Neuronal stem cell (in vitro differentiated cells): ENCODE measurements at places on chromosomes 5 and 9.

GRCh38 chr5:67459253-67459652, 262.7 kb upstream of the CD180 start:
- DNase-seq, result no peak

GRCh38 chr9:105459336-105459735, 11.5 kb downstream of the FSD1L start:
- no peak for DNase-seq

GRCh38 chr9:133119103-133119845, 1.8 kb downstream of the RALGDS start:
- DNase-seq, result no peak

GRCh38 chr5:137703565-137703964, 32.3 kb downstream of the KLHL3 start:
- no peak for DNase-seq

- DNase-seq, result no peak
Observed at GRCh38 chr9:130026583-130027340, 16.2 kb downstream of the FNBP1 start.

GRCh38 chr5:95913663-95914062, 48.0 kb downstream of the ELL2 start:
- no peak for DNase-seq

GRCh38 chr9:89029788-89030187, 38.5 kb downstream of the S1PR3 start:
- DNase-seq, result no peak

DNA sequence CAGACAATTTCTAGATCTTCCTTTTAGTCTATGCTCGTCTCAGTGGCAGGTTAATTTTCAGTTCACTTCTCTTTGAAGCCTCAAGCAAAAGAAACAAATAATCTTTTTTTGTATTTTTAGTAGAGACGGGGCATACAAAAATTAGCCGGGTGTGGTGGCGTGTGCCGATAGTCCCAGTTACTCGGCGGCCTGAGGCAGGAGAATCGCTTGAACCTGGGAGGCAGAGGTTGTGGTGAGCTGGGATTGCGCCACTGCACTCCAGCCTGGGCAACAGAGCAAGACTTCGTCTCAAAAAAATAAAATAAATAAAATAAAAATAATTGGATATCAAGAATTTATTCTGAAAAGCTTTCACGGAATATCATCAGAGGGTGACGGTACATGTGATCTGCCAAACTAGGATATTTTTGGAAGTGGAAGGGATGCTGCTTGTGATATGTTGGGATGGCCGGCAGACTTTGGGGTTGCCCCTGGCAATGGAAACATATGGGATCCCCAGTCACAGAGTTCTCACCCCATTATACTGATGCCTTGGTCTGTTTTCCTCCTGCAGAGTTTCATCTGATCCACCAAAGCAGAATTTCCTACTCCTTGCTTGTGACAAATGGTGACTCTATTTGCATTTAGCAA, 7.6 kb upstream of the LCP2 start:
- no peak for DNase-seq

GRCh38 chr5:104096451-104096850, 533.9 kb upstream of the NUDT12 start:
- no peak for DNase-seq

- DNase-seq, result peak; percentile 77
Observed at GRCh38 chr5:135462304-135462703, 10.2 kb upstream of the TIFAB start.

- DNase-seq, result no peak
Observed at GRCh38 chr9:14401911-14402310, 88.0 kb upstream of the NFIB start.

DNA sequence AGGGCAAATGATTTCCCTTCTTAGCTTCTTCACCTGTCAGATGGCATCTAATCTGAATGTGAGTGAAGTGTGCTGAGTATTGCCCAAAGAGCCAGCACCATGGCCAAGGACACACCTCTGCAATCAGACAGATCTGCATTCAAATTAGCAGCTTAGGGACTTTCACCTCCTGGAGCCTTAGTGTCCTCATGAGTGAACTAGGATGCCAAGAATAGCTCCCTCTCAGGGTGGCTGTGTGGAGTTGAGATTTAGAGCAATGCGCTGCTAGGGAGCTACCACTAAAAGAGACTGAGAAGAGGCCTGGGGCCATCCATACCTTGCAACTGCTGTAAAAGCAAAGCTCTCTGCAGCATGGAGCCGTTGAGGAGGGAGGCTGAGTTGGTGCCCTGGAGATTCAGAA, 1.4 kb downstream of the CIZ1 start:
- DNase-seq, result no peak

- no peak for DNase-seq
Observed at GRCh38 chr5:80740999-80741398, 86.2 kb upstream of the DHFR start.

- no peak for DNase-seq
Observed at GRCh38 chr9:112760821-112761220, 10.3 kb downstream of the SNX30 start.

- DNase-seq, result no peak
Observed at GRCh38 chr5:33840927-33841547, 50.8 kb downstream of the ADAMTS12 start.

DNA sequence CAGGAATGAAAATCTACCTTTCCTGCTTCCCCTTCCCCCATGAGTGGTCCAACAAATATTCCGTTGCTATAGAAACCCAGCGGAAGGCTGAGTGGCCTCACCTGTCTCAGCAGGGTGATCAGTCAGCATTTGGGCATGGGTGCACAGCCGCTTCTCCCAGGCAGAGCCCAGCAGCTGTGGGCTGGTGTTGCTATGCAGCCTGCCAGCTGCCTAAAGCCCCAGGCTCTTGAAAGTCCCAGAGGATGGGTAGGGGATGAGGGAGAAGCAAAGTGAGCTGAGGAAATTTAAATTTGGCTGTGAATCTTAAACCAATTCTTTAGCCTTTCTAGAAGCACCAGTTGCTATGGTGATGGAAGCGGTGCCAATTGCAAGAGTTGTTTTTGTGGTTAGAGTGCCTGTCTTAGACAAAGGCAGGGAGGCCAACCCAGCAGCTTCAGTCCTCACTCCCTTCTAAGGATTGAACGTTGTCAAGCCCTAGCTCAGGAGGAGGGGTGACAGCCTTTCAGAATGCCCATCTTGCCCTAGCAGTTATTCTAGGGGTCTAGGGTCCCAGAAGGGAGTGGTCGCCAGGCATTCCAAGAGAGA, 151.5 kb upstream of the PITX1 start:
- no peak for DNase-seq

DNA sequence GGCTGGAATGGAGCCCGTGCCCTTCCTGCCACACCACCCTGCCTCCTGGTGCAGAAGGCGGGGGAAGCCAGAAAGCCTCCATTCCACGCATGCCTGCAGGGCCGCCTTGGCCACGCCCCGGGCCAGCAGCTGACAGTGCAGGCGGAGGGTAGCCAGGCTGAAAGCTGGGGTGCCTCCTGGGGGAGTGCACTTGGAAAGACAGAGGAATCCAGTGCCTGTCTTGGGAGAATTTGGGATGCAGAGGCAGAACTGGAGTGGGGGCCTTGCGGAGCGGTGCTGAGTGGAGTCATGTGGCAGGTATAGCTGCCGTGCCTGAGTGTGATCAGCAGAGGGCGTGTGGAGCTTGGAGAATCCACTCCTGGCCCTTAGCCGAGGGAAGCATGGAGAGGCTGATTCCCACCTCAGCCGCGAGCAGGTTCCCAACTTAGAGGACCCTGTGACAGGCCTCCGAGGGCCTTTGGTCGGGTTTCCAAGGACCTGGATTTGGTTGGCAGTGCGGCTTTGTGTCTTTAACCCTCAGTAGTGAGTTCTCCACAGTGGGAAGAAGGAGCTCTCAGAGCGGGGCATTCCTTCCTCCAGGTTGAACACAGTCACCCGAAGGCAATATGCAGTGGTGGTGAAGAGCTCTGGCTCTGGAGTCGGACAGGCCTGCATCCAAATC, 9.1 kb upstream of the URM1 start:
- peak; percentile 68 for DNase-seq

GRCh38 chr9:112032743-112033142, 136.1 kb downstream of the UGCG start:
- DNase-seq, result no peak

DNA sequence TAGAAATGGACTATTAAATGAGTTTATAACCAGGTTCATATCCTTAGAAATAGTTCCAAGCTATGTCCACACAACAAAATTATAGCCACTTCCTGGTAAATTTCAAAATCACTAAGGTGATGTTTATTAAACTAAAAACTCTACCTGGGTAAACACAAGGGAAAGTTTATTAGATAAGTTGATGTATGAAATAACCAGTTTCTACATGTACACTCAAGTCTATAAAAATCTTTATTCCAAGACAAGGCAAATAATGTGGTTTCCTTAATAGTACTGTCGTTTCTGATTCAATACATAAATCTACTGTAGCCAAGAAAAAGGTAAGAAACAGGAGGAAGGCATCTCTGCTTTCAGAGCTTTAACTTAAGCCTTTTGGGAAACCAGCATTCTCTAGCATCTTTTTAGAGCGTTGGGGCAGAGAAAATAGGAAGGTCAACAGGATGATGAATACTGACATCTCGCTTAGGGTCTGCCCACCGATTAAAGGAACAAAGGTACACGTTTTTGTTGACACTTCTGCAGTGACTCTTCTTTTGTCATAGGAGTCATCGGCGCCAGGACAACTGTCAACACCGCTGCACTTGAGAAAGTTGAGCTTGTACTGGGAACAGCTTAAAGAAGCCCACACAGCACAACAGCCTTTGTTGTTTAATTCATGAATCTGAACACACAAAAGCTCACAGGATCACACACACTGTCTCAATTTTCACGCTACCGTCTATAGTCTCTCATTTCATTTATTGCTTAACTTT, 513.6 kb downstream of the SLCO4C1 start:
- peak; percentile 14 for DNase-seq

DNA sequence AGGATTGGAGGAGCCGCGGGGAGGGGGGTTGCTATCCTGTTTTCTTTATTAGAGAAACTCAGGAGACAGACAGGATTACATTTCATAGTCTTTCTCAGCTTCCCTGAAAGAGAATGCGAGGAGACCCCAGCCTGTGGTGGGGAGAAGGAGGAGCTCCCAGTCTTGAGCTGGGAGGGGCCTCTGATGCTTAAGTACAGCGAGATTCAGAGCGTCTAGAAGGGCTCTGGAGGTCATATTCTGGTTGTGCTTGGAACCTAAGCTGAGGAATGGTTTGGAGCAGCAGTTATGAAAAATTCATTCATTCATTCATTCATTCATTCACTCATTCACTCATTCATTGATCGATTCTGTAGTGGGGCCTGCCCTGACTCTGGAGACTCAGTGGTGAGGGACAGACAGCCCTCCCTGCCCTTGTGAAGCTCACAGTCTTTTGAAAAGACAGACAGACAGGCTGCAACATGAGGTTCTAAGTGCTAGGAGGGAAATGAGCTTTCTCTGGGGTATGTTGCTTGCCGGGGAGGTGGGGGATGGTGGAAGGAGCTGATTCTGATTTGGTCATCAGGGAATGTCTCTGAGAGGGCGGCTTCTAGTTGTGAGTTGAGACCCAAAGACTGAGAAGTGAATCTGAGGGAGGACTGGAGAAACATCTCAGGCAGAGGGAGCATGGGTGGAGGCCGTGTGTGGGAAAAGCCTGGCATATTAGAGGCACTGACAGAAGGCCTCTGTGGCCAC, 2.5 kb upstream of the SPRY4 start:
- DNase-seq, result peak; percentile 18

DNA sequence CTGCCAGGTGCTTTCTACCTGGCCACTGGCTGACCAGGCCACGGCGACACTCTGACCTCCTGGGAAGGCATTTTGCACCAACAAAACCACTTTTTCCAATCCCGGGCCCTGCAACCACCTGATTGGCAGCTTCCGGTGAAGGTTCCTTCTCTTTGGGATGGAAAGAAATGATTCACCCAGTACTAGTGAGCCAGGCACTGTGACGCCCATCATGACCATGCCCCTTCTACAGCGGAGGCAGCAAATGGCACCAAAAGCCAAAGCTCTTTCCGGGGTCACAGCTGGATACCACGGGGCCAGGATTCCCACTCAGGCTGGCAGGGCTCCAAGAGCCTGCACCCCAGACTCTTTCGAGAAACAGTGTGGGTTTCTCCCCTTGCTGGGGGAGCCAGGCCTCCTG, 4.7 kb downstream of the NOTCH1 start:
- DNase-seq, result no peak

DNA sequence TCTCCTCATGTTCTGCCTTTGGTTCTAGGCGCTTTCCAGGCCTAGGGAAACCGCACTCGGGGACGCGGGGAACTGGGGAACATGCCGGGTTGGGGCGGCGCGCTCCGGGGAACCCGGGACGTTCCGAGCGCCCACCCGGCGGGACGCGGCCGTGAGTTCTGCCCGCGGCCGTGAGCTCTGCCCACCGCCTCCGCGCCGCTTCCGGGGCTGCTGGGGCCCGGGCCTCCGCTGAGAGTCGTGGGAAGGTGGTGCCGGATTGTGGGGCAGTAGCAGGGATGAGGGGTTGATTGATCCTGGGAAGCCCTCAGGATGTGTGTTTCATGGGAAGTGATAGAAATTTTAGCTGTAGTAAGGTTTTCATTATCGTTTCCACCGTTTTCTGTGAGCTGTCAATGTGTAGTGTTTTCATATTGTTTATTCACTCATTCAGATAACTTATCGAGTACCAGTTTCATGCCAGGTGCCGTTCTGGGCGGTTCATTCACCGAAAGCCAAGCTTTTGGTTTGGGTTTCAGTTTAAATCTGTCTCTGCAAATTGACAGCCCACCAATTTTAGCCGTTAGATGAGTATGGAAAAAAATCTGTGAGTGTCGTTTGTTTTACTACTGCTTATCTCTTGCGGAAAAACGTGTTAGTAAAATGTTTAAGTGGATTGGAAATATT, 657 bp downstream of the MTRR start:
- no peak for DNase-seq
